ENCODE measurements at places on chromosomes 1 and 21. TPM values are rescaled to one million over a fixed set of nuclear protein-coding genes. Genes with fewer than 3 reads are reported as not detected.

DNA sequence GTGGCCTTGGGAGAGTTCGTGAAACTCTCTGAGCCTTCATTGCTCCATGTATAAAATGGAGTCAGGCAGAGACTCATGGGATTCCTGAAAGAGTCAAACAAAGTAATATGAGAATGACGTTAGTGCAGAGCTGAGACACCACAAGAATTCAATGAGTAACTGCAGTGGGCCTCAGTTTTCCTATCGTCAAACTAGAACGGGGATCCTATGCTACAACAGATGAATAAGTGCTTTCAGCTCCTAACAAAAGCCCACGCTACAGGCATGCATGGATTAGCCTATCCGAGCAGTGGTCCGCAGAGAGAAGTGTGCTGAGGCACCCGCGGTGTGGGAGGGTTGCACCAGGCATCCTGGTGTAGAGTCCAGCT, 124.7 kb downstream of the SYF2 start:
- no peak for DNase-seq

GRCh38 chr1:3910857-3911845, 11.1 kb upstream of the C1orf174 start:
- peak; percentile 70 for DNase-seq

GRCh38 chr1:230144010-230144614, 77.1 kb downstream of the GALNT2 start:
- no peak for DNase-seq

GRCh38 chr1:56484695-56485094, 94.7 kb downstream of the PLPP3 start:
- no peak for DNase-seq

- no peak for DNase-seq
These were observed 48.4 kb upstream of the C1orf198 start for GRCh38 chr1:230916587-230917283.

GRCh38 chr1:53982034-53982762, 35.8 kb downstream of the LDLRAD1 start:
- DNase-seq: peak; percentile 74

- DNase-seq: no peak
These were observed 50.9 kb downstream of the RUNX1 start for GRCh38 chr21:34998176-34998575.

The BGLAP gene
- 1.8 TPM for total RNA-seq

The ARHGAP30 gene
- 4.0 TPM for total RNA-seq
